ENCODE measurements at places on chromosomes 7 and 10.

GRCh38 chr7:86747698-86748097 is 104.0 kb downstream of the GRM3 start:
- no peak for DNase-seq

DNA sequence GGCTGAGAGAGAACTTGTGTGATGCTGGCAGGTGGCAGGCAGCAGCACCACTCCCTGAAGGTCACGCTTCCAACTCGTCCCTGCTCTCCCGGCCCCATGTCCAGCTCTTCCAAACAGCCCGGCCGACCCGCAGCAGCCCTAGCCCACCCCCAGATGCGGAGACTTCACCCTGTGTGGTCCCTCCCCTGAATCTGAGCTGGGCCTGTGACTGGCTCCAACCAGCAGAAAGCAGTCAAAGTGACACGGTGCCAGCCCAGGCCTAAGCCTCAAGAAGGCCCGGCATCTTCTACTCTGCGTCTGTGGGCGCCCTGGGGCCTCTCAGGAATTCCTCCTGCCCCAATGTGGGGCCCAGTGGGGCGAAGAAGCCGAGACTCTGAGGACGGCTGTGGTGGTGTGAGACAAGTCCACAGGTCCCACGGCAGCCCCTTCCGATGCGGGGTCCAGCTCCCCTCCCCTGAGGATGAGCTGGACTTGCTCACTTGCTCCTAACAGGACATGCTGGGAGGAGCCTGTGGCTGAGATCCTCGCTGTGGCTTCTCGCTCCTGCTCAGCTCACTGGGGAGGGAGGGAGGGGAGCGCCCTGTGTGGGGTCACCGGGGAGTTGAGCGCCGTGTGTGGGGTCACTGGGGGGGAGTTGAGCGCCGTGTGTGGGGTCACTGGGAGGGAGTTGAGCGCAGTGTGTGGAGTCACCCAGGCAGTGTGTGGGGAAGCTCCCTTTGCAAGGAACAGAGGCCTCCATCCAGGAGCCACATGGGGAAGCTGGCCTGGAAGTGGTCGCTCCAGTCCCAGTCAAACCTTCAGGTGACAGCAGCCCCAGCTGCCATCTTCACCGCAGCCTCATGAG is 9.5 kb downstream of the STK32C start:
- DNase-seq: no peak

DNA sequence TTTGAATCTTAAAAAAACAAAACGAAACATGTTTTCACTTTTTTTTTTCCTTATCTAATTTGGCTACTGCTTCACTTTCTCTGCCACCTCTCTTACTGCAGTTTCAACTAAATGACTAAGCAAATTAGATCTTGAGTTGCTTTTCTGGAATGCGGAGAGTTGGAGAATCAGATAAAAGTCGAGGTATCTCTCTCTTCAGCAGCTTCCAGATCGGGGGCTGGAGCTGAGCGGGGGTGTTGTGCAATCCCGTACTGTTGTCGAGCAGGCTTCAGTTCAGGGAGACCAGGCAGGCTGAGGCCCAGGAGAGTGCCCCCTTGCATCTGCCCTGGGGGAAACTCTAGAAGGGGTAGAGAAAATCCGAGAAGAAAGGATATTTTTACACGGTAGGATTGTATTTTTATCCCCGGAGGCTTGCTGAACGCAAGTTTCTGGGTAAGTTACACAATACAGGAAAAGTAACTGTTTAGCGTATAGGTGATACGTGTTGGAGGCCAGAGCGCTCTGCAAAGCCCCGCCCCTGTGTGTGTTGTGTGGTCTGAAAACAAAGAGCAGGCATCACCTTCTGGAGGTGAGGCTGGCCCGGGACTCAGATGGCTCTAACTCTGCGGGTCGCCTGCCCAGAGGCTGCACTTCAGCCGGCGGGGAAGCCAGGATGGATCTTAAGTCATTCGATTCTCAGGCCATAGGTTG is 116.6 kb downstream of the KLF6 start:
- no peak for DNase-seq

GRCh38 chr7:100867776-100868485 is 744 bp downstream of the TRIP6 start:
- DNase-seq: no peak

- no peak for DNase-seq
Observed at GRCh38 chr7:155629171-155629570, 15.3 kb upstream of the RBM33 start.

DNA sequence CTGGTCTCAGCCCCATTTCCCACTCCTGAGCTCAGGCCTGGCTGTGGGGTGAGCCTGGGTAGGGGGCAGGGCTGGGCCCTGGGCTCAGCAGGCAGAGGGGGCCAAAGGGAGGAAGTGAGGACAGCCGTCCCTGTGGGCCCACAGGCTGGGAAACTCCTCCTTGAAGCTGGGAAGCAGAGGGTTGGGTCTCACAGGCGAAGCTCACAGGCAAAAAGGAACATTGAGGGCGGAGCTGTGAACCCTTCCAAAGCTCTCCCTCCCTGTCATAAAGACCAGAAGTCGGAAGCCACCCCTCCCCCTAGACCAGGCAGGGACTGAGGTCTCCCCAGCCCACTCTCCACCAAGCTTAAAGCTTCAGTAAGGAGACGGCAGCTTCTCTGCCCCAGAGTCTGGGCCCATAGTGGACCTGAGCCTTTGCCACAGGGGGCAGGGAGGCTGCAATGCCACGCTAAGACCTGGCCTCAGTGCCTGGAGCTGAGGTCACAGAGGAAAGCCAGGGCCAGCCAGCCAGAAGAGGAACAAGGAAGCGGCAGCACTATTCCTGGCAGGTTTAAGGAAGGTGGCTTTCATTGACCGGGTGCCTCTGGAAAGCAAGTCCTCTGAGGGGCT is 1.0 kb upstream of the KCP start:
- no peak for DNase-seq

DNA sequence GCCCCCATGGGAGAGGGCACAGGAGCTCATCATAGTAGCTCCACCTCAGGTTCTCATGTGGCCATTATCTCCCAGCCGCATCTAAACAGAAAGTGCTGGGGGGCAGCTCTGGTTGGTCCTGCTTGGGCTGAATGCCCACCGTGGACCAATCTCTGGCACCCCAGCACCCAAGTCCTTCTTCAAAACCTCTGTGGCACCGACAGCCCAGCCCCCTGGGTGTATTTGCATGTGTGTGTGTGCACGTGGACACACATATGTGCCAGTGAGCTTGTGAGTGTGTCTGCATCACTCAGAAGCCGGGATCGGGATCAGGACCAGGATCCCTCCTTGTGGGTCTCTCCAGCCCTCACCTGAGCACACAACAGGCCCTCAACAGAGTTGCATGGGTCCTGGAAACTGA is 68.2 kb downstream of the ALOX5 start:
- no peak for DNase-seq

- DNase-seq: no peak
Observed at GRCh38 chr10:82266438-82266837, 391.4 kb downstream of the NRG3 start.

DNA sequence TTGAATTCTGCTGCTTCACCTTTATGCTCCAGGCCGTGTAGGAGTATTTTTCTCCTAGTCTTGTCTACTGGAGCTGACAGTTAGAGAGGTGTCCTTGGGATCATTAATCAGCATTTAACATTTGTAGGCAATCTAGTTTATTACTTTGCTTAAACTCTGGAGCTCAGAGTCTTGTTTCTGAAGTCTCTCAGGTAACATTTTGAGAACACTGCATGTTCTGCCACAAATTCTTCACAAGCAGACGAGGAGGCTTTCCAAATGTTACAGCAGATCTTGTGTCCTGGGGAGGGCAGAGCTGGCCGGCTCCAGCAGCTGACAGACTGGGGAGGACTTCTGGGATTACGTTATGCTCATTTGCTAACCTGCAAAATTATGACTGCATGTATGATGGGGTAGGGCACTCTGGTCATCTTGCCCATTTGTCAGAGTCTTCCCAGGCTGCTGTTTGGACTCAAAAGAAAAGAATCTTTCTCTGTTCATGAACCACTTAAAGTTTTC is 50.5 kb downstream of the GALNT17 start:
- DNase-seq: no peak

DNA sequence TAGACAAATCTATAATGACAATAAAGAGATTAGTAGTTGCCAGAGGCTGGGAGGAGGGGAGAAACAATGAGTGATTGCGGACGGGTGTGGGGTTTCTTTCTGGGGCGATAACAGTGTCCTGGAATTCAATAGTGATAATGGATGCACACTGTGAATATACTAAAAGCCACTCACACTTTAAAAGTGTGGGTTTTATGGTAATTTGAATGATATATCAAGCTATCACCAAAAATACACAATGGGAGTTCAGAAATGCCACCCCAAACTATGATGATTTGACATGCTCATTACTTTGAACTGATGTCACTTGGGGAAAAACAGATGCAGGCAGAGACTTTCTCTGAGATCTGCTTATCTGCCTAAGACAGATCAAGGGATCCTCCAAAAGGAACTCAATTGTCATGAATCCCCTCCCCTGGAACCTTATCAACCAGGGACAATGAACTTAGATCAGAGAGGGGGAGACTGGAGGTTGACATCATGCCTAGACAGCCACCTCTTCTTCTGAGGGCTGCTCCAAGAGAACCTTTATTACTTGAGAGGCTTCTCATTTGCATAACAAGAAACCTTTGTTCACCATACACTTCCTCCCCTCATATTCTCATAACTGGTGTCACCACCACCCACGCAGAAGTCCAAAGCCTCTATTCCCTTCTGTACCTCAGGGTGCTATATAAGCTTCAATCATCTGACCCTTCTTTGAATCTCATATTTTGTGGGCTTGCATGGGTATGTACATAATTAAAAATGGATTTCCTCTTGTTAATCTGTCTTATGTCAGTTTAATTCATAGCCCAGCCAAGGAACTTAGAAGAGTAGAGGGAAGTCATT is 14.8 kb upstream of the ZC3HAV1 start:
- DNase-seq: no peak

GRCh38 chr7:153432063-153432462 is 620.1 kb upstream of the DPP6 start:
- no peak for DNase-seq

GRCh38 chr10:13991353-13991752 is 339.4 kb downstream of the FRMD4A start:
- DNase-seq: no peak

DNA sequence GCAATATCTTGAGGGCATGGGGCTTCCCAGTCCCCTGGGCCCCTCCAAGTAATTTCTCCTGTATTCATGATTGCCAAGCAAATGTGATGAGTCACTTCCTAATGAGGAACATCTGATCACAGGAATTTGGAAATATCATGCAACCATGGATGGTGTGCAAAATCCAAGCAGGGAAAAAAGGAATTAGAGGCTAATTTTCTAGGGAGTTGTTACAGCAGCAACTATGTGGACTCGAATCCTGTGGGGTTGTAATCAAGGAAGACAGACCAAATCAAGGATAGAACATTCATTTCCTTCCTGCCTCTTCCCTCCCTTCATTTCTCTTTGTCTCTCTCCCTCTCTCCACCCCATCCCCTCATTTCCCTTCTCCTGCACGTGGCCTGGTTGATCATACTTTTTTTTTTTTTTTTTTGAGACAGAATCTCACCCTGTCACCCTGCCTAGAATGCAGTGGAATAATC is 23.9 kb upstream of the AGFG2 start:
- DNase-seq: no peak

GRCh38 chr10:32367793-32368453 is 21.0 kb upstream of the EPC1 start:
- no peak for DNase-seq

DNA sequence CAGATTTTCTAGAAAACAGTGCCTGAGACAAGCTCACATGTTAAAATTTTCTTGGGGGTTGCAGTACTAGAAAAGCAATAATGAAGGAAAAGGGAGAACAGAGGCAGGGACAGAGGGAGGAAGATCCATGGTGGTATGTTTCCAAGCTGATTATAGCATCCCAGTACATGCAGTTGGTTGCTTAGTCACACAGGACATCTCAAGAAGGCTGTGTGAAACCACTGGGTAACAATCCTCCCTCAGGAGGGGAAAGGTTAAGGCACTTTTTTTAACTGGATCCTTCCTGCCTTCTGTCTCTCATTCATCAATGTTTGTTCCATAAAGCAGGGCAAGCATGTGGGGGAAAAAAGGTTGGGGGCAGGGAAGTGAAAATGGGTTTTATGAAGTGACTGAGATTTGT is 6.1 kb upstream of the IMMP2L start:
- no peak for DNase-seq

GRCh38 chr7:113083816-113084495 is 2.7 kb downstream of the GPR85 start:
- DNase-seq: no peak

- DNase-seq: no peak
Observed at GRCh38 chr10:103630156-103630555, 136.7 kb downstream of the NEURL1 start.

GRCh38 chr7:4613846-4614548 is 68.1 kb upstream of the FOXK1 start:
- DNase-seq: no peak

DNA sequence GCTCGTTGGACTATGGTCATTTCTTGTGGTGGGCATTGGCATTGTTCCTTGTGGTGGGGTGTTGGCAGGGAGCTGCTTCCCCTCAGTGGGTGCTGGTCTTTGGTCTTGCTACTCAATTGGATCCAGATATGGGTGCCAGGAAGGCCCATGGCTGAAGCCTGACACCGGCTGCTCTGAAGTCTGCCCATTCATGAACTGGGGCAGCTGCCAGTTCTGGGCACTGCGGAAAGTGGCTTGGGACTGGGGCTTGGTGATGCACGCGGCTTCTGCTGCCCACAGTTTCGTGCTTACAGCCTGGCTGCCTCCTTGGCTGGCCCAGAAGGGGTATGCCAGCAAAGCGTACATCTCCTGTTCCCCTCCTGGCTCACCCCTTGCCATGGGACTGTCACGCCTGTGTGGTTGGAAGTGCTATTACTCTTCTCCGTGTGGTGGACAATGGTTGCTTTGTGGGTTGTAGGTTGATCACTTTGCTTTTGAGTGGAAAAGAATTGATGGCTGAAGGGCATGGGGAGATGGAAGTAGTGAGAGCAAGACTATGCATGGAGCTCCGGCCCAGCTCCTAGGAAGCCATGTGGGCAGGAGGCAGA is 54.7 kb downstream of the ADAMTS14 start:
- DNase-seq: no peak

- no peak for DNase-seq
Observed at GRCh38 chr10:11284291-11285085, 266.8 kb downstream of the CELF2 start.

DNA sequence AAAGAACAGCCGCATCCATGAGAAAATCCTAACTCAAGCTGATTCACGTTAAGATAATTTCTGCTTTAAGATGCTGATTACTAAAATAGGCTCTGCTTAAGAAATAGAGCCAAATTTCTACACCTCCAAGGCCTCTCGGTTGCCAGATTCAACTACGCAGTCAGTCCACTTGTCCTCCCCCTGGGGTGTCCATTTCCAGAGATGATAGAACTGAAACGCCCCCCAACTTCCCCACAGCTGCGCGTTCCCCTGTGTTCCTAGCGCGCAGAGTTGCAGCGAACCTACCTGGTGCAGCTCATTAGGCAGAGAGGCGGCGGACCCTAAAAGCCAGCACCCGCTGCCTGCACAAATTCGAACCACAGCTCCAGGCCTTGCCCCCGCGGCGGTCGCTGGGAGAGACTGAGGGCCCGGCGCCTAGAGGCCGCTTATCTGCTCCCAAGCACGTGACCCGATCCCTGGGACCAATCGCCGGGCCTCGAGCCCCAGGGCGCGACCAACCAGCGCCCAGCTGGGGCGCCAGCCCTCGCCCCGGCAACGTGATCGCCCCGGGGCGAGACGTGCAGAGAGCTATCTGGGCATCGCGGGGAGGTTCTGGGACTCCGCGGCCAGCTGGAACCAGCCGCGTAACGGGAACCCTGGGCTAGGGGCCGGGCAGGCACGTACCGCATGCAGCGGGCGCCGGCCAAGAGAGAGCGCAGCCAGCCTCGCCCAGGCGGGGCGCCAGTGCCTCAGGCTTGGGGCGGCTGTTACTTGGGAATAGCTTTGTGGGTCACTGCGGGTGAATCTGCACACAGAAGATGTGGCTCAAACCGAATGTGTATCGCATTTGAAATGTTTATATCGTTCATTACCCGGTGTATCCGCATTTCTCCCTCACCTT is at the start of gene PPP1R3C:
Gene PPP1R3C, minus strand, starts transcription at position 401 of the 880 bp plus-strand sequence. Its CDS starts 102 bp downstream, at position 299.
- DNase-seq: peak; percentile 88
